GM12892 (cell line): ENCODE measurements at places on chromosomes 6 and 20.
A peak's percentile ranks its signal among the peaks of the same experiment; 100 is the strongest.

DNA sequence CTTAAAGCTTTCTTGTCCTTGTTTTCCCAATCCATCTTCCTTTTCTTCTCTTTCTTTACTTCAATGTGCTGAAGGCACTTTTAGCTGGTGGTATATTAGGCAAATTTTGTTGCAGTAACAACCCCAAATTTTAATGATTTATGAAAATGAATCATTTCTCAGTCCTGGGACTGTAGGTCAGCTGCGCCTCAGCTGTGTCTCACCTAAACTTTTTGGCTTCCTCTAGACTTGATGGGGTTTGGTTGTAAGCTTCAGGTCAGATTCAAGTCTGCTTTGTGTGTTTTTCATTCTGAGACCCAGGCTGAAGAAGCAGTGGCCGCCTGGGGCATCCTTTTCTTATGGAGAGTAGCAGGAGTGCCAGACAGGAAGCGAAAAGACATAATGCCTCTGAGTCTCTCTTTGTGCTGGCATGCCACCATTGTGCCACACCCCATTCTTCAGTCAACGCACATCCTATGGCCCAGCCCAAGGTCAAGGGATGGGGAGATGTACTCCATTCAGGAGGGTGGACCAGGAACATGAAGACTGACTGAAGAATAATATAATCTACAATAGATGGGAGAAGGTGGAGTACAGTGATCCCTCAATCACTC lies 28.9 kb upstream of the CD83 start:
- no peak for DNase-seq

DNA sequence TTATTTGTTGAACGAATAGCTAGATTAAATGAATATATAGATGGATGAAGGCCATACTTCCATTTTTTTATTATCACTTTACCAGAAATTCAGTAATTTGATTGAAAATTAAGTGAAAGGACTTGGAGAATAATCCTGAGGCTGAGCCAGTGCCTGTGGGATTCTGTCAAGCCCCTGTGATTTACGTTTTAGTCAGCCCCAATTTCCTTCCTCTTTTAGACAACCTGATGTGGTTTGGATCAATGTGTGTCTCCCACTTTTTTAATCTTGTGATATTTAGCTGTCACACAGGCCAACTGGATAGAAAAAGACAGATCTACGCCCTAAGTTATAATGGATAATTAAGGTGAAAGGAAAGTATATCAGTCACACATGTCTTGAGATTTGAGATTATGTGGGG lies 188.8 kb downstream of the EDN1 start:
- DNase-seq, result no peak

DNA sequence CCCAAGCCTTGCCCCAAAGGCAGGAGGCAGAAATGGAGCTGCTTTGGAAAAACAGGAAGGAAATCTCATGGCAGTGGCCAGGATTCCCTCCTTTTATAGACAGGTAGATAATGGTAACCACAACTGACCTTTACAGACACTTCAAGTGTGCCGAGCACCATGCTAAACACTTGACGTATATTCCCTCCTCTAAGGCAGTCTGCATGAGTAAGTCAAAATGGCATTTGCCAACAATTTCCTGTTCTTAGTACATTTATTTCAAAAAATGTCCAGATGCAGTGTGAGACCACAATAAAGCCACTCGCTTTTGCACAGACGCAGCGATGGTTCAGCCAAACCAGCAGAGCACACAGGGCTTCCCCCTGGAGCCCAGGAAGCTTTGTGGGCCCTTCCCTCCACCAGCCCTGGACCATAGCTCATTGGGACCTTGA lies 16.5 kb upstream of the GPR6 start:
- DNase-seq, result no peak

GRCh38 chr6:106227612-106228507 lies 97.7 kb downstream of the ATG5 start:
- no peak for DNase-seq

- no peak for DNase-seq
Measured at GRCh38 chr6:33314943-33315792, 1.3 kb upstream of the TAPBP start.

GRCh38 chr6:90121982-90122381 lies 174.7 kb downstream of the BACH2 start:
- no peak for DNase-seq

- DNase-seq, result no peak
Measured at GRCh38 chr6:878179-878578, 185.2 kb upstream of the EXOC2 start.

DNA sequence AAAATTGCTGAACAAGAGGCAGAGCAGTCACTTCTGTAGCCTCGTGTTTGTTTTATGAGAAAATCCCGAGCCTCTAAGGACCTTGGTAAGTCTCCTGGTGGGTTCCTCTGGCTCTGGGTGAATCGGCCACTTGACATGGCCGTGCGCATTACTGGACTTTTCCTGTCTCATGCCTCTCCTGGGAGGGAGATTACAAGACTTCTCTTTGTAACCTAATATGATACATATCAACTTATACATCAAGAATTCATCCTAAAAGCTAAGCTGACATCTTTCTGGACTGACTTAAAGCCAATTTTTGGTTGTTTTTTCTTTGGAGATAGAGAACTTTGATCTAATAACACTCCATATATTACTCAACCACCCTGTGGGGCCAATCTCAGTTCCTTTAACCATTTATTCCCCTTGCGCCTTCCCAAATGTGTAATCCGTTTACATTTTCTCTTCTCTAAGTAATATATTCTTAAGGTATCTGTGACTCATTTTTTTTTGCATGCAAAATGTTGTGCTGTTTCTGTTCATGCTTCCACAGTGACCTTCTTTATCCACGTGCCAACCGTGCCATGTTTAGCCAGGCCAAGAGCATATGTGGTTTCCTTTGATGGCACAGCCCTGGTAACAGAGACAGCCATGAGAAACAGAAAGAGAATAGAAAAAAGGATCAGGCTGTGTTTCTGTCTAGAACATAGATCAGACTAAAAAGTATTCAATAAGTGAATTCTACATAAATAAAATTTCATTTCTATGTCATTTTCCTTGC lies 47.5 kb upstream of the JAG1 start:
- no peak for DNase-seq

DNA sequence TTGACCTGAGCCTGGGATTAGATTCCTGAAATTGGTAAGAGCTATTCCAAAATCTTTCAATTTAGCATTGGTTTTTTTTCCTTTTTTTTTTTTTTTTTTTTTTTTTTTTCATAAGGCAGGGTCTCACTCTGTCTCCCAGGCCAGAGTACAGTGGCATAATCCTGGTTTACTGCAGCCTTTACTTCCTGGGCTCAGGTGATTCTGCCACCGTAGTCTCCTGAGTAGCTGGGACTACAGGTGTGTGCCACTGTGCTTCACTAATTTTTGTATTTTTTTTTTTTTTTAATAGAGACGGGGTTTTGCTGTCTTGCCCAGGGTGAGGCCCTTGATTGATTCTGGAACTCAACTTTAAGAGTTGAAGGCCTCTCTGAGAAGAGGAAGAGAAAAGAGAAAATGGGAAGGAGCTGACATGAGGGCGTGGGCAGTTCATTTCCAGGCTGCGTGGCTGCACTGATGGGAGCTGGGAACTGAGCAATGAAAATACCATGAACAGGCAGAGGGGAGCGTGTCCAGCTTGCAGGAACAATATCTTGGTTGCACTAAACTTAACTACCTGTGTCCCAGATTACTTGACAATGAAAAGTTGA lies 24.6 kb downstream of the KDM1B start:
- DNase-seq, result no peak

- DNase-seq, result peak; percentile 5
Measured at GRCh38 chr6:154039231-154039842, at the start of gene OPRM1. Gene OPRM1 (plus strand): TSS chr6:154039240. CDS start chr6:154039545, 305 bp downstream.

GRCh38 chr6:24744911-24745310 lies 26.0 kb upstream of the C6orf62 start:
- DNase-seq, result no peak

DNA sequence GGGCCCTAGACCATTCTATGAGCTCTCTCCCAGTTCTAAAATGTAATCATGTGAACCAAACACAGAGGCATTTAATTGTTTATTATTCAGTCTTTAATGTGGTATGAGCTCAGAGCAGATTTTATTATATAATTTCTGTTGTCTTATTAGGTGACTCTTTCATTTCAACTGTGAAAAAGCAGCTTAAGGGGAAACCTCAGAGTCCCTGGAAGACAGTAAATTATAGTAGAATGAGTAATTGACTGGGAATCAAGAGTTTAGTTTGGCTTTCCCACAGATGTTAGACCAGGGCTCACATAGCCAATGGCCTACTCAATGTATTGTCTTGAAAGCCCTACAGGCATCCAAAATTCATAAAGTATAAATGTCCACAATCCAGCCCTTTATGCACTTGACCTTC lies 390.4 kb upstream of the SLC35B3 start:
- DNase-seq, result no peak

- DNase-seq, result peak; percentile 10
Measured at GRCh38 chr6:70956451-70957283, at the start of gene B3GAT2. Gene B3GAT2 (minus strand): TSS chr6:70957060. CDS start chr6:70956429, 631 bp downstream.

DNA sequence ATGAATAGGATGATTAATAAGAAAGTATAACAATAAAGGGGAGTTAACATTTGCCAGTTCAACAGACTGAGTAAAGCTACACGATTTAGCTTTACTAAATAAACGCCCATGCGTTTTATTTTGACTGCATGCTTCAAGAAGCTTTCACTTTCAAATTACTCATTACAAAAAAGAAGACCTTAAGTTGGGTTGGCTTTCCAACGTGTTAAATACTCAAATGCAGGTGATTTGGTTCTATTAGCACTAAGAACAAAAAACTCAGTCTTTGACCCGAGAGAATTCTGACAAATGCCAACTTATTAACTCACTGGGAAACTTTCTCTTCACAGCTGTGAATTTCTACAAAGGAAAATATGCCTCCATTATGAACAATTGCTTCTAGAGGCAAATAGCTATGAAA lies 24.8 kb downstream of the RNF146 start:
- no peak for DNase-seq

GRCh38 chr6:17869753-17870050 lies 117.7 kb downstream of the KIF13A start:
- no peak for DNase-seq

GRCh38 chr20:32027643-32028042 lies 17.4 kb downstream of the CCM2L start:
- no peak for DNase-seq

GRCh38 chr20:45104786-45105185 lies 3.9 kb upstream of the KCNS1 start:
- DNase-seq, result no peak

GRCh38 chr20:40521962-40522361 lies 167.1 kb downstream of the MAFB start:
- no peak for DNase-seq

DNA sequence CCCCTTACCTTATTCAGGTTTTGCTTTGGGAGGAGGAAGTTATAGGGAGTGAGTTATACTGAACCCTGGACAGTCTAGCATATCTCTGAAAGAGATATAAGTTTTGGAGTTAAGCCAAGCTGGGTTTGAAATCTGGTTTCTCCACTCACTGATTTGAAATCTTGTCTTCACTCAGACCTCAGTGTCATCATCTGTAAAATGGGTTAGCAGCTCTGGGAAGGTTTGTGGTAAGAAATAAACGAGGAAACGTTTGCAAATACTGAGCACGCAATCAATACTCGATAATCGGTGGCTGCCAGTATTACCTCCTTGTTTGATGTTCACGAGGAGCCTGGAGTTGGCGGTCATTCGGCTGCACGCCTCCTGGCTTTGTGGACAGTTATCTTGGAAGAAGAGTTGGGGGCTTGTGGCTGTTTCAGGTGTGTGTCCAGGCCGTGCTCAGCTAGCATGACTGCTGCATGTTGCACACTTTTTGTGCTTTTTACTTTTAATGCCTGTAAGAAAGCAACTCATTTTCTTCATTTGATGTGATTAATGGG lies 61.8 kb downstream of the PAX1 start:
- DNase-seq, result no peak

DNA sequence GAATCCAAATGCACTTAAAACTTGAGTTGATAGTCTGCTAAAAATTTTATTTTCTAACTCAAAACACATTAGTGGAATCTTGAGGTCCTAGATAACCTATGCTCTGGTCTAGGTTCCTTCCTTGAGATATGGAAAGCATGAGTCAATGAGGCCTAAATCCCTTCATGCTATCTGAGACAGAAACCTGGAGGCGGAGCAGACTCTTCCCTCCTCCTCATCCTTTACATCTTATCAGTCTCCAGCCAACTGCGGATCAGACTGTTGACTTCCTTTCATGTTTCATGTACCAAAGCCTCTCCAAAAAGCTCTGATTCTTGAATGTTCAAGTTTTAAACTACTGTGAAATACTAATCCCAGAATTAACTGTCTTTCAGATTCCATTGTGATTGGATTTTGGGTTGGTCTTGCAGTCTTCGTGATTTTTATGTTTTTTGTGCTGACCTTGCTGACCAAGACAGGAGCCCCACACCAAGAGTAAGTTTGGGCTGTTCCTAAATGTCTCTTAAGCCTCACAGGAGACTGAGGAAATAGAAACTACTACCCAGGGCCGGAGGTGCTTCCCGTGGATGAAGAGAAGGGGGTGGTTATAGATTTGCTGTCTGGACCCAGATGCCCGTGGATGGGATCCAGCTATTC lies 29.1 kb downstream of the MRAP2 start:
- DNase-seq, result no peak

DNA sequence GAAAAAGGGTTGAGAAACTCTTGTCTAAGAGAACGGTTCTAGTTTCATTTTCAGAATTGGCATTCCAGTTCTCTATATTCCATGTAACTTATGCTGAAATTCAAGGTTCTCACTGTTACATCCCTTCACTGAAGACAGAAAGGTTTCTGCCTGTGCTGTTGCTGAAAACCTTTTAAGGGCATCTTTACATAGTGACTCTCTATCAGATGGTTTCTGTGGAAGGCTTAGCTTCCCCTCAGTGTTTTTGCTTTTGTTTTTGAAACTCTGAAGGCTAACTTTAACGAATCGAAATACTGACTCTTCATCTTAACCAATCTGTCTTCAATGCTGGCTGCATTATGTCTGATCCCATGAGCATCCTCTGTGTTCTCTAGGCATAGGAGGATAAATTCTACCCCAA lies 1286.2 kb upstream of the EYS start:
- DNase-seq, result no peak

- DNase-seq, result no peak
Measured at GRCh38 chr6:161010418-161010817, 18.8 kb downstream of the MAP3K4 start.

- DNase-seq, result peak; percentile 32
Measured at GRCh38 chr6:134111062-134111677, 58.7 kb upstream of the SLC2A12 start.

DNA sequence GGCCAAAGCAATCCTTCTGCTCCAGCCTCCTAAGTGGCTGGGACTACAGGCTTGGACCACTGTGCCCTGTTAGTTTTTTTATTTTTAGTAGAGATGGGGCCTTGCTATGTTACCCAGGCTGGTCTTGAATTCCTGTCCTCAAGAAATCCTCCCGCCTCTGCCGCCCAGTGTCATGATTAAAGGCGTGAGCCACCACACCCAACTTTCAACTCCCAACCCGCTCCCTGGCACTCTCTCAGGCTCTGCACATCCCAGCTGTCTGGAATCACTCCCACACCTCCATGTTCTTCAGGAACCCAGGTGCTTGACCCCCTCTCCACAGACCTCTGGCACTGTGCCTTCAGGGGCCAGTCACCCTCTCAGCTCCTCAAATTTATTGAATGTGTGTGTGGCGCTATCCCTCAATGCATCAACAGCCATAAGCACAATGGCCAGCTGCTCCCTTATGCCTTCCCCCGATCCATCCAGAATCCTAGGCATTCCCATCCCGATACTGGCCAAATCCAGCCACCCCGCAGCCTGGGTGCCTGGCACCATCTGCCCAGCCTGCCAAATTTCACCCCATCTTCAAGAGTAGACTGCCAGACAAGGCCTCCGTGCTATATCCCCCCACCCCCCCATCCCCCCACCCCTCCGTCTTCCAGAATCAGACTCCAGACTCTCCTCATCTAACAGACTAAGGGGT lies 647 bp upstream of the POU5F1 start:
- no peak for DNase-seq

GRCh38 chr6:27383011-27383410 lies 5.5 kb upstream of the ZNF391 start:
- no peak for DNase-seq
